ENCODE measurements at places on chromosomes 3 and 15.

GRCh38 chr3:18049096-18049495 is 306.7 kb upstream of the TBC1D5 start:
- no peak for DNase-seq

DNA sequence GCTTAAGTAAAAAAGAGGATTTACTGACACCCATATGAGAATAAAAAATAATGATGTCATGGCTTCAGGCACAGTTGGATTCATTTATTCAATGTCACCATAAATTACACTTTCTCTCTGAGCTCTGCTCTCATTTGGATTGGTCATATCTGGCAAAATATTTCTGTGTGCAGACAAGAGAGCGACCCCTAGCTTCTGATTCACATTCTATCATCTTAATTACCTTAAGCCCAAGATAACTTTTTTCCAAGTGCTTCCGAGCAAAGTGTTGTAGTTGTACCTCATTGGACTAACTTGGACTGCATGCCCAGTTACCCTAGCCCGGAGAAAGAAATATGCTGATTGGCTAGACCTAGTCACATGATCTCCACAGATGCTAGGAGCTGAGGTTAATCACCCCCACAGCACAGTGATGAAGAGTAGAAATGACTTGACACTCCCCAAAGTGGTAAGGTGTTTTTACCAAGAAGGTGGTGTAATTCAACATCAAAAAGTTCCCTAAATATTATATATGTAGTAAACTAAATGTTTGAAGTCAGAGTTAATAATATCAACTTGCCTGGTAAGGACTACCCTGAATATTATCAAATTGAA is 552.2 kb upstream of the SUCLG2 start:
- DNase-seq: no peak

- no peak for DNase-seq
These were observed 762 bp upstream of the IQSEC1 start for GRCh38 chr3:13074006-13074375.

DNA sequence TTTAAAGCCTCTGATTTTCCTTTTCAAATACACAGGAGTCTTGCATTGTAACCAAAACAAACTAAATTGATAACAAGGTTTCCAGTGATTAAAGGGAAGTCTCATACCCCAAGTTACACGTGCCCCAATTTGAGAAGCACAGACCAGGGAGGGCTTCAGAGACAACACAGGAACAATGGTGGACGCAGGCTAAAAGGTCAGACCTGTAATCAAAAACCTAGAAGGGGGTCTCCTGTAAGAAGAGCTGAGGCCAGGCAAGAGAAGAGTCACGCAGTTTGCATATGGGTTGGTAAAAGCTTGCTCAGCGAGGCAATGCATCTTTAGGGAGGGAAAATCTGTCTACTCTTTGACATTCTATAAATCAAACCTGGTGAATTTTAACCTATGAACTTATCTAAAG is 58.6 kb upstream of the MCF2L2 start:
- DNase-seq: no peak

DNA sequence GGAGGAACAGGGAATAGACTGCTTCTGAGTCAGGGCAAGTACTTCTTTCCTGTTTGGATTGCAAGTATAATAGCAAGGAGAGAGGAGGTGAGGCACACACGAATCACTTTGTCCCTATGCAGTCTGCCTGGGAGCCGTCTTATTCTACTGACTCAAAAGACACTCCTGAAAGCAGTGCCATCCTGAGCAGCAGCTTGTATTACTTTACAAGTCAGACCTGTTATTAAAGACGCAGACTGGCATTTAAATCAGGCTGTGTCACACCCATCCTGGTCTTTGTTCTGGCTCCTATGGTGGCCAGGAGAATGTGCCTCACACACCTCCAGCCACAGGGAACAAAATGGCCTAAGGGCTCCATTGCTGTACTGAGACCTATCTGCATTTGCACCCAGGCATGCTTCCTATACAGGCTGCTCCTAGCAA is 17.9 kb upstream of the SQOR start:
- no peak for DNase-seq

DNA sequence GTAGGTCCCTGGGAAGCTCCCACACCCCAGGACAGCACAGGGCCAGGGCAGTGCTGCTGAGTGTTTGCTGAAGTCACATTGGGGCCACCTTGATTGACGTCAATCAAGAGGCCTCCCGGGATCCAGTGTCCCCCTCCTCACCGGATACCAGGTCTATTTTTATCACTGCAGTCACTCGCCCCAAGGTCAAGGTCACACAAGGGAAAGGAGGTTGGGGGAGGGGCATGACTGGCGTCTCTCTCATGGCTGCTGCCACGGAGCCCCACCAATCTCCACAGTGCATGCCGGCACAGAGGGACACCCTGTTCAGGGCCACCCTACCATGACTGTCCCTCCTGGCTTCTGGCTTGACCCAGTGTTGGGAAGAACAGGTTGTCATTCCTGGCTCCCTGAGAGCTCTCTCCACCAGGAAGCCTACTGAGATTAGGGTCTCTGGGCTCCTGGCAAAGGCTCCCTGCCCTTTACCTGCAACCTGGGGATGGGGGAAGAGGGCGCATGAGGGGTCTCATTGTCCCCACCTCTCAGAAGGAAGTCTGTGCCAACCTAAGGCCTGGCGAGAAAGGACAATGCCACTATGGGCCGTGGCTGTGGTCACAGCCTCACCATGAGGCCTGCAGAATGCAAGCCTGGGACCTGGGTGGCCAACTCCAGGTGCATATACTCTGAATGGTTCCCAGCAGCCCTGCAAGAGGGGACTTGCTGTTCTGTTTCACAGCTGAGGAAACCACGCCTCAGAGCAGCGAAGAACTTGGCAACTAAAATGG is 1.5 kb downstream of the MYL3 start:
- no peak for DNase-seq

DNA sequence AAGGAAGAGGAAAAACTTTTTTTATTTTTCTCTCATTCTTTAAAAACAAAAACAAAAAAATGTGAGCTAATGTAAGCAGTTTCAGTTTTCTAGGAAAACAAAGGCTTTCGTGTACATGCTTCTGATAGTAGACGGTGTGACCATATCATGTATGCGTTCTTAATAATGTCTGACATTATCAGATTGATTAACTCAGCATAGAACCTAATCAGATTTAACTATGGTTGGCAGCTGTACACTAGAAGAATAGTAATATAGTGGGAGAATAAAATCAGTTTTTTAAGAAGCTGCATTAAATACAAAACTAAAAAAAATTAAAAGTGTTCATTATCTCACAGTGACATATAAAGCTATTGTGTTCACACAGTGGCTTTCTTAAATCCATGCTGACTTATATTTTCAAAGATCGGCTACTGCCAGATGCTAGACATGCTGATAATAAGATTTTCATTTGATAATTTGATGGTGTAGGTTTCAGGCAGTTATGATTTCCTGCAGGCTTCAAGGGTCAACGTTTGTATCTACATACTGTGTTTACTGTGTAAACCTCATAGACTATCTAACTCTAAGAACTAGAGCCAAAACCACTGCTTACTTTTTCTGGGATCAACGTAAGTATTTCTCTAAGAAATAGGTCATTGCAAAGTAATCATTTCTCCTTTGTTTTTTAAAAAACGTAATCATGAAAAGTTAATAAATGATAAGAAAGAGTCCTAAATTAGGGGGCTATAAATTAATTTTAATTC is 74.0 kb downstream of the UBE2E2 start:
- DNase-seq: no peak

DNA sequence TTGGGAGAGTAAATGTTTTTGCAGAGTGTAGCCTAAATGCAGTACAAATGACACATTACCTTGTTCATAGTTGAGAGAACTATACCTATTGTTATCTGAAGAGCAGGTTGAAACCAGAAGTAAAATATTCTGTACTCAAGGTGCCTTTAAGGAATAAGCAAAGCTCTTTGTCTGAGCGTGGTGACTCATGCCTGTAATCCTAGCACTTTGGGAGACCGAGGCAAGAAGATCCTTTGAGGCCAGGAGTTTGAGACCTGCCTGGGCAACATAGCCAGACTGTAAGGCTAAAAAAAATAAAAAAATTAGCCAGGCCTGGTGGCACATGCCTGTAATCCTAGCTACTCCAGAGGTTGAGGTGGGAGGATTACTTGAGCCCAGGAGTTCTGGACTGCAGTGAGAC is 2.2 kb upstream of the RNF13 start:
- DNase-seq: no peak

DNA sequence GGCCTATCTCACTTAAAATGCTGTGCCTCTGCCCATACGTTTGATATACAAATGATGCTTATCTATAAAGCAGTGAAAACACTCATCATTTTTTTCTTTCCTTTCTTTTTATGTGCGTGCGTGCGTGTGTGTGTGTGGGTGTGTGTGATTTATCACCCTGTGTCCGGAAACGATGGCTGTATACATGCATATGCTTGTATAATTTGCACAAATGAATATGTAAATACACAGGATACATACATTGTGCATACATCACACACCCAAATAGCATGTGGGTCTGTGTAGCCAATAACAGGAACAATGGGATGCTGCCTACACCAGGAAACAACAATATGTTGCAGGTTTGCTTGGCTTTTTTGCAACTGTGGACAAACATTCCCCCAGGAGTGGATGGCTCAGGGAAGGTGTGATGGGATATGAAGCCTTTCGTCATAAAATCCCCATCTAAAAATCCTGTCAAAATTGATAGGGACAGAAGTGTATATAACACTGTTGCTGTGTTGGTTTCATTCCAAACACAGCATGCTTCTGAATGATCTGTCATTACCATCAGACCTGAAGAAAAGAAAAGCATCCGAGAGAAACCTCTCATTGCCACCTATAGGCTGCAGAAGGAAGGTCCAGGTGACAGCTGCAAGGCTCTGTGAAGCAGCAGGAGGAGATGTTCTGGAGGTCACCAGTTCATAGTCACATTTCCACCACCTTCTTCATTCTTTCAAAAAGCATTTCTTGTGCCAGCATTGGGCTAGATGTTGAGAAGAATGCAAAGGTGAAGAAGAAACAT is 503.9 kb upstream of the NR2F2 start:
- no peak for DNase-seq

GRCh38 chr3:53846134-53846850 is at the start of the genes CHDH and IL17RB:
Gene CHDH (minus strand): TSS chr3:53846419. CDS start chr3:53824008, 22,411 bp downstream.
Gene IL17RB (plus strand): TSS chr3:53846568. CDS start chr3:53846589, 21 bp downstream.
- DNase-seq: peak; percentile 22

- DNase-seq: no peak
These were observed 547.7 kb upstream of the MCTP2 start for GRCh38 chr15:93683651-93684050.

DNA sequence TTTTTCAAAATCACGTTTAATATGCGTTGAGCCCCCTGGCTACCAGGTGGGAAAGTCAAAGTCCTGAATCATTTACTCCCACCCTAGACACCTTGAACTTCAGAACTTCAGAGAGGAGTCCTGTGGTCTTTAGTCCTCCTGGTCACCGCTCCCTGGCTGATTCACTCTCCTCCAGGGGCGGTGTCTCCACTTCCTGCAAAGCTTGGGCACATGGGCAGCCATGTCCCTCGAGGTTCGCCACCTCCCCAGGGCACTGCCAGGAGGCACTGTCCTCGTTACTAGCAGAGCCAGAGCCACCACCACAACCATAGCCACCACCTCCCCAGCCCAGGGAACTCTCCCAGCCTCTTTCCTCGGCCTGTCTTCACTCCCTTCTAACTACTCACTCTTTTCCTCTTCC is 31.0 kb downstream of the LOXL1 start:
- no peak for DNase-seq

GRCh38 chr15:53979051-53979788 is 979 bp downstream of the UNC13C start:
- no peak for DNase-seq

DNA sequence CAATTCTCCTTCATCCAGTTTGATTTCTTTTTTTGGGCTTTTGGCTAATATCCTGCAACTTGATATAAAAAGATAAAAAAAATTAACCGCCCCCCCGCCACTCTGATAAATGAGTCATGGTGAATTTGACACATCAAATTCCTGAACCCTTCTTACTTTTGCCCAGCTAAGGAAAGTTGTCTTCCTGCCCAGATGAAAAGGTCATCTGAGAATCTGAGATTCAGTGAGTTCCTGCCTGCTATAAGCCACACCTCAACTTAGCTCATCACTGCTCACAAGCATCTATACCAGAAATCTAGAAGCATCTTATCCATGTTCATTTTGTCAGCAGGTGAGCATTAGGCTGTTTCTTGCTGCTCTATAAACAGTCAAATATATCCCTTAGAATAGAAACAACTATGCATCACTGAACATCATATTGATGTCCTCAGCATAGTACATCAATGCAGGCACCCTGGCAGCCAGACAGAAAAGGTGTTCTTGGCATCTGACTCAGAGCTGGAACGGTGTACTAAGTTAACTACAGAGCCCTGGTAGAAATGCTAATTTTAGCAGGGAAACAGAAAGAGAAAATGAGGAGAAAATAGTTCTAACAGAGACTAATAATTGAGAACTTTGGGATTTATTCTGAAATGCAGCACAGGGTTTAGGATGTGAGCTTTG is 77.1 kb downstream of the SEMA6D start:
- DNase-seq: peak; percentile 5

- DNase-seq: no peak
These were observed 70.7 kb upstream of the UBE2E1 start for GRCh38 chr3:23735062-23735461.

GRCh38 chr15:58495891-58496408 is 64.2 kb downstream of the LIPC start:
- no peak for DNase-seq

DNA sequence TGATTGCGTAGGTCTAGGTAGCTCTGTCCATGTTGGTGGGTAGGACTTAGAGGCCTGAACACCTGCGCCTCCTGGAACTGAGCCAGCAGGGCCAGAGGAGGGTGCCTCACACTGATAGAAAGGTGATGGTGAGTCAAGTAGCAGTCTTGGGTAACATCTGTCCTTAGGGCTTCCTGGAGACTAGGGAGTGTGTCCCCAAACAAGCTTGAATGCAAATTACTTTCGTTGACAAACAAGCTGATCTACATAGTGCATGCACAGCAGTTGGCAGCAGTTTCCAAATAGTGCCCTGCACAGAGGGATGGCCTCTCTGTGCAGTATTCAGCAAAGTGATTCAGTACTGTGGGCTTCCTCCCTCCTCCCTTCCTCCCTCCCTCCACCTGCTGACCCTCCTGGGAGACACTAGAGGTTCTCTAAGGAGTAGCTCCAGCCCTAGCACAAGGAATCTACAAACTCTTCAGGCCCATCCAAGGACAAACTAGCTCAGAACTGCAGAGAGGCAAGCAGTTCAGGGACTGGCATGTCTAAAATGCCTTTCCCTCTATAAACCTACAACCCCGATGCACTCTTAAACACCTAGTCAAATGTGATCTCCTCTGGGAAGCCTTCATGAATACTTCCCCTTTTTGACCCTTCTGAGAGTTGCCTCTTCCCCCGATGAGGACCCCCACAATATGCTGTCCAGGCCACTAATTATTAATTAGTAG is 61.0 kb downstream of the TLE3 start:
- DNase-seq: no peak

- no peak for DNase-seq
These were observed 212.3 kb upstream of the NECTIN3 start for GRCh38 chr3:110859336-110859735.

DNA sequence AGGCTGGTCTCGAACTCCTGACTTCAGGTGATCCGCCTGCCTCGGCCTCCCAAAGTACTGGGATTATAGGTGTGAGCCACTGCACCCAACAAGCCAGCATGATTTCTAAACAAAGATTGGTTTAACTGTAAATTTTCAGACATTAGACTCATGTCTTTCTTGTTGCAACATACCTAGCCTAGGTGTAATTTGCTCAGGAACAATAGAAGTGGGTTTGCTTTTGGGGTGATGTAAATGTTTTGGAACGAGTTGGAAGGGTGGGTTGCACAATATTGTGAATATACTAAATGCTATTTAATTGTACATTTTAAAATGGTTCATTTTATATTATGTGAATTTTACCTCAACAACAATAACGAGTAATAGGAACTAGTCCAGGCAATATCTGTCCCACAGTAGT is 7.1 kb downstream of the CCR4 start:
- DNase-seq: no peak

- DNase-seq: peak; percentile 66
These were observed 57.8 kb upstream of the NMD3 start for GRCh38 chr3:161163297-161163696.
